ENCODE measurements at places on chromosomes 6 and 20. TPM values are rescaled to one million over a fixed set of nuclear protein-coding genes. Genes with fewer than 3 reads are reported as not detected.

Gene BCAS4
- polyA plus RNA-seq = 37.7 TPM

- DNase-seq = no peak
Observed at GRCh38 chr6:30227763-30228487, 14.7 kb upstream of the TRIM26 start.

- DNase-seq = no peak
Observed at GRCh38 chr6:116330511-116330910, 40.2 kb upstream of the DSE start.

DNA sequence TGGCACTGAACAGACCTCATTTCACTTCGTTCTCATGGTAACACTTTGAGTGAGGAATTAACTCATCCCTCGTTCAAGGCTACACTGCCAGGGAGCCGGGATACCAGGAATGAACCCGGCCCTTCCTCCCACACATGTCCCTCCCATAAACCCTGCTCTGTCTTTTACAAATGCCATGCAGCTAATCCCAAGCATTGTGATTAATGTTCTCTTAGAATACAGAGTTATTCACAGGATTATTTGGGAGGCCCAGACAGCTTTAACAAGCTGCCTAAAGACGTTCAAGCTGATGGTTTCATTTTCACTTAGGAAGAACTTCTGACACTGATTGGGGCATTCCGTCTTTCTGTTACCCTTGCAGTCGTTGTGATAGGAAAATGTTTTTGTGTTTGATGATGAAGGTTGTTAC, 42.5 kb upstream of the CD83 start:
- no peak for DNase-seq

DNA sequence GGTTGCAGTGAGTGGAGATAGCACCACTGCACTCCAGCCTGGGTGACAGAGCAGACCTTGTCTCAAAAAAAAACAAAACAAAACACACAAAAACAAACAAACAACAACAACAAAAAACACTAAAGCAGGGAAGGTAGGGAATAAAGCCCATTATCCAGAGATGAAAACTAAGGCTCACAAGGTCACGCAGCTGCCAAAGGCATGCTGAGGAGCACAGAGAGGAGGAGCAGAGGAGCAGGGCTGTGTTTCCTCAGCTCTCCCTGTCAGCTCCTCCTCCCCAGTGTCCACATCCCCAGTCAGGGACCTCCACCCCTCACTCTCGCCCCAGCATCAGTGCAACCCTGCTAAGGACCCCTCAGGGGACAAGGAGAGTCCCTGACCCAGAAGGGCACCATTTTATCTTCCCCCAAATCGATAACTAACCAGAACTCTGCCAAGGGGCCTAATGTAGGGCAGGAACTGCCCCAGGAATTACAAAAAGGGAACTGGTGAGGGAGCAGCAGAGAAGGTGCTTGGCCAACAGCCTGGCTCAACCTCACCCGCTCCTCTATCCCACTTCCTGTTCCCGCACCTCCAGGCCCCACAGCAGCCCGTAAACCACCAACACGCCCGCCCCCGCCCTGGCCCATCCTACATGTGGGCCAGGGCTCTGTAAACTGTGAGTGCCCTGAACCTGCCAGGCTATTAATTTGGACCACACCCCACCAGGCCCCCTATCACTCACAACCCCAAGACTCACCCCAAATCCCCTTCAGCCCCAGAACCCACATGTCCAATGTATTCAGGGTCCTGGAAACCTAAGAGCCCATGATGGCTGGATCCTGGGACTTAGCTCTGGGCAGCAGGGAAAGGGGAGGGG, 9.0 kb downstream of the TEAD3 start:
- DNase-seq = no peak

Gene OXT
- not detected for polyA plus RNA-seq

- no peak for DNase-seq
Observed at GRCh38 chr6:7461416-7461815, 71.8 kb downstream of the RIOK1 start.

Gene EPPIN
- polyA plus RNA-seq = not detected

Gene GPX5
- not detected for polyA plus RNA-seq

DNA sequence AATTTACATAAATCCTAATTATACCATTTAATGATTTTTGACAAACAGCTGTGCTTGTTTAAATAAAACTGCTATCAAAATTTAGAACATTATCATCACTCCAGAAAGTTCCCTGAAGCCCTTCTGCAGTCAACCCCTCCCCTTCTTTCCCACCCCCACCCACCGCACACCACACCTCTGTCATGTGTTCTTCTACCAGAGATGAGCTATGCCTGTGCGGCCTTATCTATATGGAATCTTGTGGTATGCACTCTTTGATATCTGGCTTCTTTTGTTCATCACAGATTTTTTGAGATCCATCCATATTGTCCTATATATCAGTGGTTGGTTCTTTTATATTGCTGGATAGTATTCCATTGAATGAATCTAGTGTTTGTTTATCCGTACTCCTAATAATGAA, 7.2 kb downstream of the MYLIP start:
- DNase-seq = no peak

Gene MYBL2
- 1.7 TPM for polyA plus RNA-seq

DNA sequence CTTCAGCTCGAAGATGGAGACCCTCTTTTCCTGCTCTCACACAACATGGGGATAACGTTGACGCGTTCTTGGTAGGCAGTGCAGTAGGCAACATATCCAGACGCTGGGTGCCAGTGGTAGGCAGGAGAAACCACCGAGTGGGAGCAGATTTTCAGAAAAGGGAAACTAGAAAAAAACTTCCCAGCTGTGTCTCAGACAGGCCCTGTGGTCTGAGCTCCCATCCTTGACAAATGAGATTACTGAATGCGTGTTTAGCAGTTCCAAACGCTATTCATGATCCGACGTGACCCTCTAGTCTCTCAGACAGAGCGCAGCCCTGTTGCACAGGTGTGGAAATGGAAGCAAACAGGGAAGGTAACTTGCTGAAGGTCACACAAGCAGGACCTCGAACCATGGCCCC, 83.9 kb upstream of the DUSP22 start:
- DNase-seq = no peak

GRCh38 chr20:34980543-34981233, 25.0 kb downstream of the MYH7B start:
- DNase-seq = no peak

- peak; percentile 11 for DNase-seq
Observed at GRCh38 chr6:34196116-34196832, 40.4 kb upstream of the HMGA1 start.

Gene MACROD2
- polyA plus RNA-seq = 0.02 TPM

- no peak for DNase-seq
Observed at GRCh38 chr6:40456390-40457013, 130.7 kb downstream of the LRFN2 start.

DNA sequence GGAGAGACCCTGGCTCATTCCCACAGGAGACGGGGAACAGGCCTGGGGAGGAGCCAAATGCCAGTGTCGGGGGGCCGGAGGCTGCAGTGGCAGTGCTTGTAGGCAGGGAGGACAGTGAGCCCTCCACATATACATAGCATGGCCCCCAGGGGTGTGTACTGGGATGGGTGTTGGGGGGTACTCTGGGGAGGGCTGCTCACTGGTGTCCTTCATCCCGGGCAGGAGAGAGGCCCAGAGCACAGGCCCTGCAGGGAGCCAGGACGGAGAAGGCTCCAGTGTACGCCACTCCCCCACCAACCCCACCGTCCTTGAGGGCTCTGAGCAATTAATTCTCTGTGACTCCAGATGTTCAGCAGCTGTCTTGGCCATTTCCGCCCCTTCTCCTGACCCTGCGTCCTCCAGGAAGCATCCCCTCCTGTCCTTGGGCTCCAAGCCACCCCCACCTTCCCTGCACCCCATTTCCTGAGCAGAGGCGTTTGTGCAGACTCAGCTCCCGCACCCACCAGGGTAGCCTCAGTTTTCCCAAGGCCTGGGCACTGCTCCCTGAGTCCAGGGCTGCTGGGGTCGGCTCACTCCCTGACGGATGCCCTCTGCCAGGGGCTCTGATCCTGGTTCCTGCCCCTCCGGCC, 3.4 kb upstream of the ABHD16B start:
- no peak for DNase-seq

DNA sequence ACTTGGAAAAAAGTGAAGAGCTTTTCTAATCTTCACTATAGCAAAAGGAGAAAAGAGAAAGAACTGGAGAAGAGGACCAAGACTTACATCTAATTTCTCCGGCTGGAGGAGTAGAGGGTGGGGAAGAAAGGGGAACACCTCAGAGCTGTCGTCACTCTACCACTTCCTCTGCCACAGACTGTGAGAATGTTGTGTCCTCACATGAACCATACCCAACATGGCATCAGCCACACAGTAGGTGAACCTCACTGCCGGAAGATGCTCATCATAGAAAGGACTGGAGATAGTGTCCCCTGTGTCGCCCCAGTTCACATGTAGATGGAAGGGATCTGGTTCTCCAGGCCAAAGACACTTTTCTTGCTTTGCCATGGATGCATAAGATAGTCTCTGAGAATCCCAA, 604.4 kb upstream of the NOX3 start:
- no peak for DNase-seq

GRCh38 chr6:30889921-30890645, 5.8 kb downstream of the DDR1 start:
- DNase-seq = no peak

Gene GRM1
- polyA plus RNA-seq = 0.01 TPM

DNA sequence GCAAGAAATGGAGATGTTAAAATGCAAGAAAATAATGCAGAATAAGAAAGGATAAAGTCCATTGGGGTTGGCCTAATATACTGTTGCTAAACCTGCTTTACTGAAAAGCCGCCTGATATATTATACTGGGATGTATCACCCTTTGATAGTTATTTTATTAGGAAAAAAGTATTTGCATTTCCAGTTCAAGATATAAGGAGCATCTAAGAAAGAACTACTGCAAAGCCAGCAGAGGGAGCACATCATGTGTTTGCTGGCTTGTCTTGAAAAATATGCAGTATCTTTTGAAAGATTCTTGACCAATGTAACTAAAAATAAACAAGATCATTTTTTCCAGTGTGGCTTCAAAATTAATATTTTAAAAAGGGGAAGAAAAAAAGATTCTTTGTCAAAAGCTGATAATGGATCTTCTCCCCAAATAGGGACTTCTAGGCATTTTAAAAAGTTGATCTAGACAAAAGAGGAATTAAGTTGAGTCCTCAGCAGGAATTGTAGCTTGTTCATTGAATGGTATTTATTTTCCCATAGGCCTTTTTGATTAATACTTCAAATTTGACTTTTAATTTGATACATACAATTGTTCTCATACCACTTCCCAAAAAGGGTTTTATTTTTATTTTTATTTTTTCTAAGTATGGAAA, 214.9 kb downstream of the ZFAND3 start:
- peak; percentile 34 for DNase-seq

- DNase-seq = no peak
Observed at GRCh38 chr6:100382767-100383195, 81.9 kb downstream of the SIM1 start.

DNA sequence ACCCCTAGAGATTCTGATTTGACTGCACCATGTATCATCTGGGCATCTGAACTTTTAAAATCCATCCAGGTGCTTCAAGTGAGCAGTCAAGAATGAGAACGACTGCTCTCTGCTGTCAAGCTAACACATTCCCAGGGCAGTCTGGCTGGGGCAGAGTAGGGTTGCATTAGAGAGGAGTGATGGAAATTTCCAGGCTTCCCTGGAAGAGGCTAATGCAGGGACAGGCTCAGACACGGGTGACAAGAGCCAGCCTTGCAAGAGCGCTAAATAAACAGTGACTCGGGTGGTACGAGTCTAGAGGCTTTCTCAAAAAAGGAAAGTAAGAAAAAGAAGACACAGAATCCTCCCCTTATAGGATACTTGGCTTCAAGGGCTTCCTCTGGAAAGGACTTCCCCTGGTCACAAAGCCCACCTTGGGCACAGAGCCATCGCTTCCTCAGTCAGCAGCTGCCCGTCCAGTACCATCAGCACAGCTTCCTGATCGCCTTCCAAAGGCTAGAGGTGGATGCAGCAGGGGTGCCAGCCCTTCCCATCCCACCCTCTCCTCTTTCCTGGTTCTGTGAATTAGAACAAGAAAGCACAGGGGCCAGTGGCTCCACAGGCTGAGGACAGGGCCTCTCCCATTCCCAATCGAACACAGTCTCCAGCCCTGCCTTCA, 177.4 kb upstream of the RREB1 start:
- no peak for DNase-seq

GRCh38 chr6:154638369-154638768, 94.8 kb upstream of the SCAF8 start:
- no peak for DNase-seq

DNA sequence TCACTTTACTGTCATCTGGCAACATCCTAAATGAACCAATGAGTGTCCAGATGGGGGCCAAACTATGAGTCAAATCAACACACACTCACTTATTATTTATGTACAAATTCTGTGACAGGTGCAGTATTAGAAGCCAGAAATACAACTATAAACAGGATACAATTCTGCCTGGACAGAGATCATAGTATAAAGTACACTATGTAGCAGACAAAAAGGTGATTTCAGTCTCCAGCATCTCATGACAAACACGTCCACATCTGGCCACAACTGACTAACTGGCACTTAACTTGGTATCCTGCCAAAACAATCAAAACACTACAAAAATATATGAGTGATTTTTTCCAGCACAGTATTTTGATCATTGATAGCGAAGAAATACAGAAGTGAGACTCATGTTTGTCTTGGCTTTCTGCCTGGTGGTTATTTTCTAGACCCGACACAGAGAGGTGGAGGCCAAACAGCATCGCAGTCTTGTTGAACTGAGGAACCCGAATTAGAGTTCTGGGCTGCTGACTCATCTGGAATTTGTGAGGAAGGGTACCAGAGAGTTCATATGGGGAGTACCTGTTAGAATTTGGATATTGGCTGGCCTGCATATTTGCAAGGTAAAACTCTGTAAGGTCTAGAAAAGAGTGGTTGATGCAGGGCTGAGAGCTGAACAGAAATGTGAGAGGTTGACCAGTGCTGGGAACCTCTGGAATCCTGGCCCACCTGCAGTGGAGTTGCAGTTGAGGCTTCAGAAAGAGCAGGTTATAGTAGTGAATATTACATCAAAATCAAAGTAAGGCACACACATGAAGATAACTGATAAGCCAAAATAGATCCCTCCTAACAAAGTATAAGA, 475.2 kb downstream of the PTPRT start:
- DNase-seq = no peak

Gene TREML2
- not detected for polyA plus RNA-seq

Gene UBE2C
- polyA plus RNA-seq = 27.8 TPM

DNA sequence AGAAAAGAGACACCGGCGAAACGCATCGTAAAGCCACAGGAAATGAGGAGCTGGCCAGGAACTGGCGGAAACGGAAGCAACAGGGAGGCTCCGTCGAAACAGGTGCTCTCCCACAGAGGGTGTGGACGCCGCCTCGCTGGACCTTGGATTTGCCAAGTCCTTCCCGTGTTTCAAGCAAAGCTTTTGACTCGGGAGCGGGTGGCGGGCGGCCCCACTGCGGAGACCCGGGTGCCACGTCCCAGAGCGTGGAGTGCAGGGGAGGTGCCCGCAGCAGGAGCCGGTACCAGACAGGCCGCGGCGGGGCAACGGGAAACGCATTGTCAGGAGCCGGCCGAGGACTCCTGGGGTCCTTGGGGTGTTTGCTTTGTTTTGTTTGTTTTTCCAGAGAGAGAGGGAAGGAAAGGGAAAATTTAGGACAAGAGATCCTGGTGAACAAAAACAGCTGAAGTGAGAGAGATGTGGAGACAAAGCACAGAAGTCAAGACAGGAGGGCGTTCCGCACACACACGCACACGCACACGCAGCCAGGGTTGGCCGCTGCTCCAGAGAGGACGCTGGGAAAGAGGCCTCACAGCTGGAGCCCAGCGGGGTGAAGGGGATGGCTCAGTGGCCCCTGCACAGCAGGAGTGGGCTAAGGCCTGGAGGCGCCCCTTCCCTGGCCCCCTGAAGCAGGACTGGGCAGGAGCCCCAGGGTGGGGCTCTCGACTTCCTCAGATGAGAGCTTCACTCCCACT, 50.9 kb upstream of the CHRNA4 start:
- no peak for DNase-seq
